AG09309 (cell line): ENCODE measurements at places on chromosomes 12 and 14.

DNA sequence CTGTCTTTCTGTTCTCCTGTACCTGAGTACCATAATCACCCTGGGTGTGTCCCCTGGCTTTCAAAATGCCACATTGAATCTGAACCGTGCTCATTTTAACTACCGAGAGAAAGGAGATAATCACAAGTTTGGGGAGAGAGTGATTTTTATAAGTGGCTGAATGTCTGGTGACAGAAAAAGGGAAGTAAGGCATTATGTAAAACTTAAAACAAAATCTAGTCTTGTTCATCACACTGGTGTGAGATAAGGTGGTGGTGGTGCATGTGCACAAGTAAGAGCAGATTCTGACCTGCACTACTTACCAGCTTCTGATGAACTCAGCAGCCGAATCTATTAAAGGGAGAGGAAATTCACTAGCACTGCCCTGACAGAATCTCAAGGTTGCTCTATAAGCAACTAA, 56.3 kb downstream of the SPPL3 start:
- no peak for DNase-seq

DNA sequence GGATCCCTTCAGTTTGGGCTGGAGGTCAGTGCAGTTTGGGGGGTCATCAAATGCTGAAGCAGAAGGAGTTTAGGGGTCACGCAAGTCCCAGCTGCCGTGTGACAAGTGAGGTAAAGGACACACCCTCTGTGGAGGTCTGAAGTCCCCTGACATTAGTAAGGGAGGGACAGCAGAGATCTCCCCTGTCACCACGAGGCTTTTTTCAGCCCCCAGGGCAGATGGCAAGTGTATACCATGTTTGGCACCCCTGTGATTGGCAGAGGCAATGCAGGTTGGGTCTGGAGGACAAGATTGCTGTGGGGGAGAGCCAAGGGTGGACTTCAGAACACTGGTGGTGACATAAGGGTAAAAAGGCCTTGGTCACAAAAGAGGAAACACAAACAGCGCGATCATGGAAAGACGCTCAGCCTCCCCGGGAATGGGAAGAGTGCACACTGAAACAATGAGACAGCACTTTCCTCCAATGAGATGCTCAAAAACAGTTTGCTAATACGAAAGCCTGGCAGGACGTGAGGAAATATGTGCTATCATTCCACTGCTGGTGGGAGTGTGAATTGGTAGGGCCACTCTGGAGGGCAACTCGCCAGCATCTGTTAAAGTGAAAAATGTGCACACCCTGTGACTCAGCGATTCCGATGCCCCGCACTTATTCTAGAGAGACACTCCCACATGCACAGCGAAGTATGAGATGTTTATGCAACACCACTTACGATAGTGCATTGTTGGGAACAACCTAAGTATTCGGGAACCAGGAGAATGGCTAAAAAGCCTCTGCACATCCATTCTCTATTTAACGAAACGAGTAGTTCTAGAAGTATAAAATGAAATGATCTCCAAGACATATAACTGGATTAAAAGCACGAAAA, 14.4 kb upstream of the CD27 start:
- DNase-seq, result peak; percentile 98

DNA sequence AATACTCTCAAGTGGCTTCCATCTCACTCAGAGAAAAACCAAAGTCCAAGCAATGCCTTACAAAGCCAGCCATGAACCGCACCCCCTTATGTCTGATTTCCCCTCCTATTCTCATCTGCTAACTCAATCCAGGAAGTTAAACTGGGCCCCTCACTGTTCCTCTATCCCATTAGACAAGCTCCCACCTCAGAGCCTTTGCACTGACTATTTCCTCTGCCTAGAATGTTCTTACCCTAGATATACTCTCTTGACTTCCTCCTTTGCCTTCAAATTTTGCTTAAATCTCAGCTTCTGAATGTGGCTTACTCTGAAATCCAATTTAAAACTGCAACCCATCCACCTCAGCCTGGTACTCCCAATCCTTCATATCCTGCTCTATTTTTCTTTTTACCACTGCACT, 257.0 kb upstream of the USP15 start:
- DNase-seq, result no peak

DNA sequence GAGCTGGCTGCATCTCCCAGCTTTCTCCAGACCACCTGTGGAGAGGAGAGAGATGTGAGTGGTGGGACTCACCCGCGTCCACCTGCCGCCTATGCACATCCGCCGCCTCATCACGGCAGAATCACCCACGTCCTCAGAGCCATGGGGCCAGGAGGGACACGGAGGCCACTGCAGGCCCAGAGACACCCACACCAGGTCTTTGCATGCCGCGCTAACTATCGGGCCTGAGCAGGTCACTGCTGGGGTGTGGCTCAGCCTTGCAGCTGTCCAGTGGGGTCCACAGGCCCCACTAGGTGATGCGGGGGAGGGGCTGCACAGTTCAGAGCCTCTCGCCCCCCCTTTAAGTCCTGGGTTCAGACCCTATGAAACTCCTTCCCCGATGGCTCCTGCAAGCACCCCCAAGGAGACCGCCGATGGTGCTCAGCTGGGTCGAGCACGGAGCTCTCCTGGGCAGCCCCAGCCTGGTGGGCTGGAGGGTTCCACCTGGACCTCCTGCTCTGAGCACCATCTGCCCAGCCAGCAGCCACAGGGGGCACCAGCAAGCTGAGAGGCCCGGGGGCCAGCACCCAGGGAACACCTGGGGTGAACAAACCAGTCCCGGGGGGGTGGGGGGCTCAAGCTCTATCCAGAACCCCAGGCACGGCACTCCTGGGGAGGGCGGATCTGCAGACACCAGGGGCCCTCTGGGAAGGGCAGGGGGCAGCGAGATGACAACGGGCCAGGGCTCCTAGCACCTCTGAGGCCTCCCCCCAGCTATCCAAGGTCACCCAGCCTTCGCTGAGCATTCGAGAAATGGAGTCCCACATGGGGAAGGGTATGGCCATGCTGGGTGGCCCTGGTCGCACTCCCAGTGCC, 34.3 kb downstream of the CCNK start:
- no peak for DNase-seq

DNA sequence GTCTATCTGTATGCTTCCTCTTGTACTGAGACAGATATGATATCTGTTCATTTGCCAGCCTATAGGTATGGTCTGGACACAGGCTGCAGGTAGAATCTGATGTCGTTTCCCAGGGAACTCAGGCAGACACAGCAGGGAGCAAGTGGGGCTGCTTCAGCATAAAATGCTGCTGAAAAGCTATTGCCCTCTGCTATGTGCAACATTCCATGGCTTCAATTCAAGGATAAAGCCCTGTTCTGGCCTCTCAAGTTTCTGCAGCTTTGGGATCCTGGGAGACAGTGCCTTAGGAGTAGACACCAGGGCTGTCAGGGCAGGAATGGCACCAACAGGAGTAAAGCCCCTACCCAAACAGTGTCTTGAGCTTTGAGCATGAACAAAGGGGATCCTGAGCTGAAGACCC, 173.5 kb downstream of the SLC41A2 start:
- no peak for DNase-seq

GRCh38 chr14:87002776-87003175, 990.2 kb downstream of the GALC start:
- no peak for DNase-seq

DNA sequence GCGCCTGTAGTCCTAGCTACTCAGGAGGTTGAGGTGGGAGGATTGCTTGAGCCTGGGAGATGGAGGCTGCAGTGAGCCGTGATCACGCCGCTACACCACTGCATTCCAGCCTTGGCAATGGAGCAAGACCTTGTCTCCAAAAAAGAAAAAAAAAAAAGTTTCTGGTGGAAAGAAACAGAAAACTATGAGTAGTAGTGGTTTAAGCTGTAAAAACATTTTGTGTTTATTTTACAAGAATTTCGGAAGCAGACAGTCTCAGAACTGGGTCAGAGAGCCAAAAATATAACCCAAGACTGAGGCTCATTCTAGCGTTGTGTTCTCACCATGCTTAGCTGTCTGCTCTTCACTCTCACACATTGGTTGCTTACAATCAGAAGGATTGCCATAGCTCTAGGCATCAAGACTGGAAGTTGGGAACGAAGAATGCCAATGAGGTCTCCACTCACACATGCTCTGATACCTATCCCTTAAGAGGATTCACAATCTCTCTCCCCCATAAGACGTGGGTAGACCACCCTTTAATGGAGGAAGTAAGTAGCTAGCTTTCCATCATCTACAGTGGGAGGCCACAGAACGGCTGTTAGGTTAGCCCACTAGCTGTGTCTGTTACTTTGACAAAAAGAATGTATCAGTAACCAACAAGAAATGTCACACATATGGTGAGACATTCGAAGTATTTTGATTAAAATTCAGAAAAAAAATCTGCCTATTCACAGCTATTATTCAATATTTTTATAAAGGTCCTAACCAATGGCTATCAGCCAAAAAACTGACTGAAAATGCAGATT, 117.6 kb upstream of the RASSF8 start:
- peak; percentile 57 for DNase-seq

- no peak for DNase-seq
These were observed 89.5 kb upstream of the NOVA1 start for GRCh38 chr14:26687301-26687837.

DNA sequence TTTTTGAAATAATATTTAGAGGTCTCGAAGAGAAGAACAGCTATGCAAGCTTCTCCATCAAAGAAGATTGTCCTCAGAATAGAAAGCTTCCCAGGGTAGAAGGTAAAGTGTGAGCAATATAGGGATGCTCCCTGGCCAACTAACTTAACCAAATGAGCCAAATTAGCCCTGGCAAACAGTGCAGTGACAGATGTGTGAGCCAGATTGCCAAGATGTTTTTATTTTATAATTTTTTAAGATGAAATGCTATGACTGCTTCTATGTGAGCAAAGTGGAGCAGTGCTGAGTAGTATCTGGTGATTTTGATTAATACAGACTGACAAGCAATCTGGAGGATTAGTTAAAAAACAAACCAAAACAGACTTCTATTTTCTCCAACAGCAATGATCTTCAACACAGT, 202.1 kb downstream of the NOVA1 start:
- DNase-seq, result no peak

DNA sequence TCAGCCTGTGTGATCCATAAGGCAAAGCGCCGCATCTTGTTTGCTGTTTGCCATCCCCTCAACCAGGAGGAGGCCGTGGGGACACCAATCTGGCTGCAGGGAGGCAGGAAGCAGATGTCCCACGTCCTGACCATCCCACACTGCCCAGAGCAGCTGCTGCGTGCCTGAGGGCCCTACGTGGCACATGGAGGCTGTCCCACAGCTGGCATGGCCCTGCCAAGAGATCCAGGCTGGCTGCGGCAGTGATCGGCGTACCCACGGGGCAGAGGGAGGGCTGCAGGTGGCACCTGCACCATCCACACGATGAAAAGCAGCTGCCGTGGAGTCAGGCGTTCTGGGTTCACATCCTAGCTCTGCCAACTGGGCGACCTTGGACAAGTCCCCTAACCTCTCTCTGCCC, 42.0 kb downstream of the NCOR2 start:
- DNase-seq, result no peak

GRCh38 chr12:46432325-46432724, 59.8 kb upstream of the SLC38A2 start:
- DNase-seq, result no peak

GRCh38 chr12:98409548-98409947, 105.8 kb upstream of the TMPO start:
- DNase-seq, result no peak

DNA sequence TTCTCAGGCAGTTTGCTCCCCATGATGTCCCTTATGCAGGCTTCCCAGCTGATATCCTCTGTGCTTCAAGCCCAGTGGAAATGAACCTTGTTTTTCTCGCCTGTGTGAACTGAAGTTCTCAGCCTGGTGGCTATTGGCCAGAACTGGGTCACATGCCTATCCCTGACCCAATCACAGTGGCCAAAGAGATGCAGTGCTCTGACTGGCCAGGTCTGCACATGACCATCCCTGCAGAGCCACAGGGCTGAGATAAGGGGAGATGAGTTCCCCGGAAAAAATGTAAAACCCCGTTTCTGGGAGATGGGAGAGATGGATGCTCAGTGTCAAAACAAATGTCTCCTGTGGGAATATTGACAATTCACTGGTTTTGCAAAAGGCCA, 34.7 kb upstream of the FZD10 start:
- no peak for DNase-seq

DNA sequence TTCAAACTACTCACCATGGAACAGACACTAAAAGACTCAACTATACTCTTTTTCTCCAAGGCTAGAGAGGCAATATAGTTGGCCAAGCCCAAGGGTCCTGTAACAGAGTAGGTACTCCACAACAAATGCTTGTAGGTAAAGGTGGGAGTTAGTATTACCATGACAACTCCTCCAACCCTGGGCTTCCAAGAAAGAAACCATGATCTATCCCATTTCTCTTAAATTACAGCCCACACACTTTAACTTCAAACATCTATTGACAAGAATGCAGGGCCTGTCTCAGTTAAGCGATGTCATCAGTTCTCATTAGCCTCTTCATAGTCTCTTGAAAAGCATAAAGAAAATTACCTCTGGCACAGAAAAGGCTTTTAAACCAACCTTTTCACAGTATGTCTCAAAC, 25.0 kb downstream of the ERH start:
- DNase-seq, result no peak

DNA sequence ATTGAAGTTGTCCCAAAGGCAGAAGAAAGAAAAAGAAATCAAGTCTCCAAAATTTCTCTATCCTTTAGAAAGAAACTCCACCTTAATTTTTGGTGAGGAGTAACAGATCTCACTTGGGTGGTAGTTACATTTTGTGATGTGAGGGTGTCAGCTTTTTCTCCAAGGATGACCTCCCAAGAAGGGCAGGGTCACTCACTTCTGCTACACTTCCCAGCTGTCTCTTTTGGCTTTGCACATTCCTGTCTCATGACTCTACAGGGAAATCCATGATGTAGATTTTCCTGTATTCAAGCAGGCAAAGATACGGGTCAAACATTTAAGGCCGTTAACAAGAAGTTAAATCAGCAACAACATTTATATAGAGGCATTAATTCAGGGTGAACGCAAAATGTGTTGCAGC, 1016.4 kb downstream of the NRXN3 start:
- DNase-seq, result no peak

- DNase-seq, result no peak
These were observed 33.3 kb upstream of the MSI1 start for GRCh38 chr12:120402217-120402616.

- no peak for DNase-seq
These were observed 226.1 kb downstream of the CHST11 start for GRCh38 chr12:104682790-104683279.

- peak; percentile 72 for DNase-seq
These were observed 21.9 kb upstream of the KLC1 start for GRCh38 chr14:103606963-103607668.

- no peak for DNase-seq
These were observed 8.5 kb downstream of the CTDSP2 start for GRCh38 chr12:57837864-57838562.

GRCh38 chr12:85310456-85311076, 30.5 kb downstream of the ALX1 start:
- no peak for DNase-seq

- peak; percentile 29 for DNase-seq
These were observed 132.8 kb upstream of the BTG1 start for GRCh38 chr12:92278378-92278828.

DNA sequence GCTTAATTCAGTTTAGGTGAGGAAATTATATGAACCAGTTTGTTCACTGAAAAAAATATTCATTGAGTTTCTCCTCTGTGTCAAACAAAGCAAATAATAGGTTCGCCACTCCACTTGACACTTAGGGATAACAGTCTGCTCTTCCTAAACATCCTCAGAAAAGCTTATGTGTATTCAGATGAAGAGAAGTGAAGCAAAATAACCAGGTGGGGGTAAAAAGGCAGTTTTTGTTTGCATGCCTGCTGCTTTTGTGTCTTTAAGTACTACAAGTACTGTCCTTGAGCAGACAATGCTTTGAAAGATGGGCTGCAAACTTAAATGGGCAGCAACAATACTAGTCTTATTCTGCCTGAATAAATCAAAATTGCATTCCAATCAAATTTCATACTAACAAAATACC, 910.7 kb upstream of the MDGA2 start:
- no peak for DNase-seq

- no peak for DNase-seq
These were observed 400.8 kb downstream of the GXYLT1 start for GRCh38 chr12:41743835-41744234.
